ENCODE measurements at places on chromosomes 2 and 18.

DNA sequence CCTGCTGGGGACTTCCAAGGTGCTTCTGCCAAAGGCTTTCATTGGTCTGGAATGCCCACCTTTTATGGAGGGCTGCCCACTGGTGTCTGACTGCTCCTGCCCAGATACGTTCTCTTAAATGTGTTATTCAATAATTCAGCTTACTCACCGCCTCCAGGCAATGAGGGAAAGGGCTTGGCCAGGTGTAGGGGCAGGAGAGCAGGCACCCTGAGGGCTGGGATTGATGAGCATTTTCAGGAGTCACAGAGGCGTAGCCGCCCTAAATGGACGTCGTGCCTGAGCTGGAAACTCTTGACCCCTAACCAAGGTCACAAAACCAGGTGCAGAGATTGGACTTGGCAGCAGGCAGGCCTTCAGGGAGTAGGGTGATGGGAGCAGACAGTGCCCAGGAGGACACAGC is 26.8 kb downstream of the MAL start:
- DNase-seq: no peak

DNA sequence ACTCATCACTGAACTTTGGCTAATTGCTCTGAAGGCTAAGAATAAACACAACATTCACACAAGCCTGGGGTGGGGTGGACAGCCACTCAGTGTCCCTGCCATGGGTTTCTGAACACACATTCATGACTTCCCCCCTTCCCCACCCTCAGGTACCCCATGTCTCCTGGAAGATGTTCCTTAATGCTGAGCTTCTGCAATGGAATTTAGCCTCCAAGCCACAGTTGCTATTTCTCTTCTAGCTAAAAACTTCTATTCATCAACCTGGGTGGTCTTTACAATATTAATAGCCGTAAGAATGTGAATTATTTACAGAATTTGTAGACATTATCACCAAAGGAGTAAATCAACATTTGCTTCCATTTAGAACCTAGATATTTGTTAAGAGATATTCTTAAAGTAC is 175.1 kb downstream of the ACKR3 start:
- no peak for DNase-seq

- DNase-seq: no peak
These were observed 35.8 kb upstream of the AFF3 start for GRCh38 chr2:100178085-100178788.

DNA sequence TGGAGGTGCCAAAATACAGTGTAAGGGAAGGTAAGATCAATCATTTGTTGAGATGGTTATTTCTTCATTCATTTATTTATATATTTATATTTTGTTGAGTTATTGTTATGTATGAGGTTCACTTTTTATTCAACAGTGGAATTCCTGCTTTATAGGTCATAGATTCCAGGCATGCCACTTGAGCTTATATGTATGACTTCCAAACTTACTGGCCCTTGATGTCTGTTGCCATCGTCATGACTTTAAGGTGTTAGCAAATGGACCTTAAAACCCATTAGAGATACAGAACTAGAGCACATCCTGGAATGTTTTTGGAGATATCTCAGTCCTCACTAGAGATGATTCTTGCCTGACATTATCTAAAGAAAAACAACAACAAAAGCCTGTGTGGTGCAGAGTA is 25.9 kb downstream of the CCDC85A start:
- no peak for DNase-seq

GRCh38 chr2:71130152-71130904 is at the start of the genes MCEE and MPHOSPH10:
Gene MCEE, minus strand, starts transcription at chr2:71130229. Its CDS starts 10 bp downstream, at chr2:71130219.
Gene MPHOSPH10, plus strand, starts transcription at chr2:71130634. Its CDS starts 32 bp downstream, at chr2:71130666.
- peak; percentile 78 for DNase-seq

DNA sequence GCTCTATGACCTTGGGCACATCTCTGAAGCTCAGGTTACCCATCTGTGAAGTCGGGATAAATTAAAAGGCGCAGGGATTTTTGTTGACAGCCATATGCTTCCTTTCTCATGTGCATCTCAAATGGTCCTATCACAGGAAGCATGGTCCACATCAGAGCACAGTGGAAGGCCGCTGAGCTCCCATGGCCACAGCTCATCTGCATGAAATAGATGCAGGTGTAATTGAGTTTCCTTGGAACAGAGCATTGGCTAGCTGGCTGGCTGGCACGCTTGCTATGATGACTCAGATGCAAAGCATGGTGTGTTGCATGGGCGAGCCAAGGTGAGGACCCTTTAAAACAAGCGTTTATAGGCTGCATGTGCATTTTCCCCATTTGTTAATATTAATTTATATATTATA is 79.3 kb downstream of the TXNL1 start:
- DNase-seq: no peak

DNA sequence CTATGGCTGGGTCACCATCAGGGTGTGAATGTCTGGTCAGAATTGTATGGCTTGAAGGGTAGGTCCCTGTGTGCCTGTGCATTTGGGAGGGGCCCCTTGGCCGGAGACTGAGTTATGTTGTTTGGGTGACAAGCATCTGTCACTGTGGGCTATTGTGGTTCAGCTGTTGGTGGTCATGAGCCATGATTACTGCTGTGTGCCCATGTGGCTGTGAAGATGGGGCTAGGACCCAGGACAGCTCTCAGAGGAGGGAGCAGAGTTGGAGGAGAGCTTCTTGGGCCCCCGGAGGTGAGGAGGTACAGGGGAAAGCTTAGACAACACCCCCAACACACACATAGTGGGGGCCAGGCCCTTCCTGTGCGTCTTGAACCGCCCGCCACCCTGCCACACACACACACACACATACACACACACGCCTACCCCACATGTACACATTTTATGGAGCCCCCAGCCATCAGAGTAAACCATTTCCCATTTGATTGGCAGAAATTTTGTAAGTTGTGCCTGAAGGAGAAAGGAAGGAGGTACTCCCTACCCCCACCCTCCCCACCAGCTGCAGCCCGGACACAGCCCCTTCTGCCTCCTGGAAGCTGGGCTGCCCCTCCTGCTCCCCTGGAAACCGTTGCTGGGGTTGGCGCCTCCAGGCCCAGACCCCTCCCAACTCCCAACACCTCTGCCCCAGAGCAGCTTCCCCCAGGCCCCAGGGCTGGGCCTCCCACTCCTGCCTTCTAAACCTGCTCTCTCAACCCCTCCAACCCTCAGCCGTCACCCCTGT is 2.0 kb downstream of the GAREM2 start:
- DNase-seq: no peak

DNA sequence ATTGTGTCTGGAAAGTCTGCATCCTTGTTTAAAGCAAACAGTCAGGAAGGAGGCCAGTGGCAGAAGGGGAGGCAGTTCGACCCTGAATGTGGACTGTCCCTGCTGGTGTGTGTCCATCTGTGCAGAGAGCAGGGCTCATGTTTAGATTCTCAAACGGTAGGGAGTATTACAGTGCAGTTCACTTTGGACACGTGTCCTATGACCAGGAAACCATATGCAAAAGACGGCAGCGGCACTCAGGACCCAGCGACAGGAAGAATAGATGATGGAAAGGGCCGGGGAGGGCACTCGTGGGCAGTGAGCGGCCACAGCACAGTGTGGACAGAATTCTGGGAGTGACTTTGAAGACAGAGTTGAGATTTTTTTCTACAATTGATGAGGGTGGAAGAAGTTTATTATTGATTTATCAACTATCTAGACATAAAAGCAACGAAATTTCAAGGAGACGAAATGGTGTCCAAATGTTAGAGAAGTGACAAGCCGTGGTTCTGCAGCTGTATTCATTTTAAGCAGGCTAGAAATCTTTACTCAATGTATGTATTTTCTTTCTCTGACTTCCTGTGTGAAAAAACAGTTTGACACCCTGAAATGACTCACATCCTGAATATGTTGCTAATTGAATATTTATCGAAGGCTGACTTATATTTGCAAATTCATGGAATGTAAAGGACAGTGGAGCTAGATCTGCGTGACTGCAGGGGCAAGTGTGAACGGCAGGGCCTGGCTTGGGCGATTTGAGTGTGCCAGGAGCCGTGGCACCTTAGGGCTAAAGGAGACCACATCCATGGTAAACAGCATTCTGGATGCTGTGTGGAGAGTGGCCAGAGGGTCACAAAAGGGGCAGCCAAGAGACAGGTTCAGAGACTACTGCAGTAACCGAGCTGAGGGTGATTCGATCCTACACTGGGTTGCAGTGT is 214.2 kb downstream of the PTGR3 start:
- DNase-seq: no peak

- no peak for DNase-seq
These were observed 536 bp downstream of the VPS54 start for GRCh38 chr2:64018701-64019082.

GRCh38 chr18:42850174-42851083 is 265.1 kb downstream of the RIT2 start:
- DNase-seq: no peak

GRCh38 chr2:57177176-57177575 is 869.4 kb upstream of the VRK2 start:
- no peak for DNase-seq

DNA sequence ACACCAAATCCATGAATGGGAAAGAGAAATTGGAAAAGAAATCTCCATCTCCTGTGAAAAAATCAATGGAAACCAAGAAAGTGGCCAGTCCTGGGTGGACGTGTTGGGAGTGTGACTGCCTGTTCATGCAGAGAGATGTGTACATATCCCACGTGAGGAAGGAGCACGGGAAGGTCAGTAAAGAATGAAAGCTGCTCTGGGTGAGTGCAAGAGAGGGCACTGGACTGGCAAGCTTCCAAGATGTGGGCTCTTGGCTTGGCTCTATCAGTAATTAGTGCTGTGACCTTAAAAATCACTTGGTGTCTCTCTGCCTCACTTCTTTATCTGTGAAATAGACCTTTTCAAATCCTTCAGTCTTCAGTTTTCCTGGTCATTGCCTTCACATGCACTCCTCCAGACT is 89.0 kb downstream of the ZNF532 start:
- DNase-seq: no peak

DNA sequence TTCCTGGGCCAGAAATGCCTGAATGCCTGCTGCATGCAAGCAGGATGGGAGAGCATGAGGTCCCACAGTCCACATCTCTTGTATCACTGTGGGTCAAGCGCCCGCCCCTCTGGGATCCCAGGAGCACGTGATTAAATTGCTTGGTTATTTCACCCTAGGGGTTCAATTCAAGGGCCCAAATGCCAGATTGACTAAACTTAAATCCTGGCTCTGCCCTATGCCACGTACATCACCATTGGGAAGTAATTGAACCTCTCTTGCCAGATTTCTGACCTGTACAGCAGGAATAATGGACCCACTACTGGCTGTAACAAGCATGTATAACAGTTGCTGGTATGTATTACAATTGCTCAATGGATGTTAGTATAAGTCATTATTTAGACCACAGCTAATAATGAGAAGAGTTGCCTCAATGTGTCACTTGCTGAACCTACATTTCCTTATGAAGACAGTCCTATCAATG is 19.9 kb downstream of the FHL2 start:
- no peak for DNase-seq

GRCh38 chr2:64114063-64114911 is 29.9 kb downstream of the PELI1 start:
- no peak for DNase-seq

GRCh38 chr2:226554701-226555100 is 244.9 kb downstream of the IRS1 start:
- DNase-seq: no peak

- DNase-seq: no peak
These were observed 2.3 kb upstream of the NBAS start for GRCh38 chr2:15563227-15564100.

DNA sequence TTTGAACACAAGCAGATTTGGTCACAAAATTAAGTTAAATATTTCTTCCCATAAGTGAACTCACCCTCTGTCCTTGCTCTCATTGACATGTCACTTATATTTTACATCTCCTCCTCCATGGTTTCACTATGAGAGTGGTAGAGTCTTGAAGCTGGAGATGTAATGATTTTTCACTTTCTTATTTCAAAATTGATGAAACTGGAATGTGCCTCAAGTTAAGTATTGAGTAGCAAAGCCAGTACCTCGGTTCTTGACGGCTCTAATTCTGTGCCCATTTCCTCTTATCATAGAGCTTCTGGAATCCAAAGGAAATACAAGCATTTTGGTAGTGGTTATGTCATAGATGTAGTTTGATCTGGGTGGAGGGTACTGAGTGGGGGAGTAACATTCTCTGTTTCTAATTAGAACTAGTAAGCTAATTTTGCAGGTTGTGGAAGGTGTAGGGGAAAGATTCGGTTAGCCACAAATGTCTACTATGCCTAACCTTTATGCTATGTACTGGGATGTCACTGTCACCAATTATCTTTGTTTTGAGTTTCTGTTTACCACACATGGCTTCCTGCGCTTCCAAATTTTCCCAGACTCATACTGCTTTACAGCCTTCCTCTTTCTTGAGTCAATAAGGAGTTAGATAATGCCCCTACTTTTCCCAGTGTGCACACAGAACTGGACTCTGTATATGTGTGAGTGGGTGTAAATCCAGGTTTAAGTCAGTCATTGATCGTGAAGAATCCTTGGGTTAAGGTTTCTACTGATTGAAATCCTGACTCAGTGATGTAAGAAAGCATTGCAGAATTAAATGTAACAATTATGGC is 96.8 kb downstream of the DIS3L2 start:
- no peak for DNase-seq

DNA sequence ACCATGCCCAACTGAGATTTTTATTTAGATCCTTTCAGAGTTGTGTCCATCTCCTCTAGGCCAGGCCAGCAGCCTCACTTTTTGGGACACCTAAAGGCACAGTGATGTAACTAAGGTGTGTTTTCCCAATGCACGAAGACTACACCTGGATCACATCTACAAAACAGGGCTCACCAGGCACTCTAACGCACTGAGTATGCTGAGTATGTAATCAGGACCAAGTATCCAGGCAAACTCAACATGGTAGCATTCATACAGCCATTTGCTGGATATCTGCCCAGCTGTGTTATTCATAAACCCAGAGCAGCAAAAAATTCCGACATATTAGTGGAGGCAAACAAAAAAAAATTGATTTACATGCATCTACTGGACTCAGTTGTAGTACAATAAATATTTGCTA is 33.8 kb downstream of the LPIN2 start:
- DNase-seq: no peak

Measured in stimulated activated CD8-positive, alpha-beta memory T cell treated with anti-CD3 and anti-CD28 coated beads, Interleukin-4, amount 100 ng/mL, for 1 hour (primary cell).